ENCODE measurements at places on chromosomes 3 and 15. TPM values are rescaled to one million over a fixed set of nuclear protein-coding genes. Genes with fewer than 3 reads are reported as not detected.

DNA sequence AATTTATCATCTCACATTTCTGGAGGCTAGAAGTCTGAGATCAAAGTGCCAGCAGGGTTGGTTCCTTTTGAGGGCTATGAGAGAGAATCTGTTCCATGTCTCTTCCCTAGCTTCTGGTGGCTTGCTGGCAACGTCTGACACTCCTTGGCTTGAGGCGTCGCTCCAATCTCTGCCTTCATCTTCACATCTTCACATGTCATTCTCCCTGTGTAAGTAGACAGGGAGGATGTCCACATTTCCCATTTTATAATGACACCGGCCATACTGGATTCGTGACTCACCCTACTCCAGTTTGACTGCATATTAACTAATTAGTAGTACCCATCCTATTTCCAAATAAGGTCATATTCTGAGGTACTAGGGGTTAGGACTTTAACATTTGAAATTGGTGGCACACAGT lies 17.5 kb upstream of the ARHGAP31 start:
- peak; percentile 18 for DNase-seq

DNA sequence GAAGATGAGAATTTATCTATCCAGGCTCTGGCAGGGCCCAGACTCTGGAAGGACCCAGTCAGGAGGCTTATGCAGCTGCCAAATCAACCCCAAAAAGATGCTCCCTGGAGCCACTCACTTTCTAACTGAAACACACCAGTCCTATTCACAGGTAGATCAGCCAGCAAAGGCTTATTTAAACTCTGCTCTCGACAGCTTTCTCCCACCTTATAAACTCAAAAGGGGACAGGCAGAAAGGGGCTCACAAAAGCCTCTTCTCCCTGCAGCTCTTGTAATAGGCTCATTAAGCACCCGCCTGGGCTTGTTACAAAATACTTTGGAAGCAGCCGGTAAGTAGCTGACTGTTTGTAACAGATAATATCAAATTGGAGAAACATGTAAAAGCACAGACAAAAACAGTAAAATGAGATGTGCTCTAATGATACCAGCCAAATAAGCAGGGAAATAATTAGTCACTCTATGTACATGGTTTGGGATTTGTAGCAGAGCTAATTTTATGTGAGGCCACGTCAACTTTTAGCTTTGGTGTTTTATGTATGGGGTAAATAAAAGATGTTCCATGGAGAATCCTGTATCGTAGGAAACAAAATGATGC lies 213.8 kb downstream of the NR2F2 start:
- DNase-seq, result no peak

- no peak for DNase-seq
Observed at GRCh38 chr3:54668236-54668635, 259.6 kb downstream of the LRTM1 start.

GRCh38 chr15:99613887-99614647 lies 48.3 kb downstream of the MEF2A start:
- peak; percentile 26 for DNase-seq

The STIMATE gene
- 10.5 TPM for total RNA-seq

The DZIP1L gene
- total RNA-seq, result 7.4 TPM
